ENCODE measurements at places on chromosomes 5 and 9.
A peak's percentile ranks its signal among the peaks of the same experiment; 100 is the strongest.

DNA sequence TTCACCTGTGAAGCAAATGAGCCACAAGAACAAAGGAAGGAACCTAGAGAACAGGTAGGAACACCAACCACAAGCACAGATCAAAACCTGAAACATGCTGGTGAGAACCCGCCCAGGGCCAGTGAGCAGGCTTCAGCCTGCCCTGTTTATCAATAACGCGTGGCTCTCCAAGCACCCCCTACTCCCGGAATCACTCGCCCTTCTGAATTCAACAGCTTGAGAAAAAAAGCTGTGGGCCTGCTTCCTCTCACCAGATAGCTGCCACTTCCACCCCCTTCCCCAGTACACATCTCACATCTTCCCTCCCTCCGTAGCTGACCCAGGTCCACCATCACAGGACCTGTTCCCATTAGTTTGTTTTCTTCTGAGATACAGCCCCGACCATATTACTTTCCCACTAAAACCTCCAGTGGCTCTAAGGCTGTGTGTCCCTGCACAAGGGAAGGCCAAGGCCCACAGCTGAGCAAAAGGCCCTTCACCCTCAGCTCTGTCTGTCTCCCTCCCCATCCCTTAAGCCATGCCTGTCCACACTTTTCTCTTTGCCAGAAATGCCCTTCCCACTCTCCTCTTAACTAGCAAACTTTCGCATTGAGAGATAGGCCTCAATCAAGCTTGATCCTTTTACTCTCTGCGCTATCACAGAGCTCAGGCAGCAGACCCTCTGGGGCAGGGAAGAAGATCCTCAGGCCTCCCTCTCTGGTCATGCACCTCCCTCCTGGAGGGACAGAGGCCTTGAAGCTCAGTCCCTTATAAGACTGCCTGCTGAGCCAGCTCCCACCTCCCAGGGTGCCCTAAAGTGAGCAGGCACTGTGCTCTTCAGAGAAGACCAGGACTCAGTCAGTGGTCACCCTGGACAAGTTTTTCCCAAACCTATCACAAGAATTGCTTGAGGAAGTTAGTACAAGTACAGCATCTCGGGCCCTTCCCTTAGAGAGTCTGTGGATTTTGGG, 30.1 kb downstream of the B4GALT1 start:
- DNase-seq = no peak

DNA sequence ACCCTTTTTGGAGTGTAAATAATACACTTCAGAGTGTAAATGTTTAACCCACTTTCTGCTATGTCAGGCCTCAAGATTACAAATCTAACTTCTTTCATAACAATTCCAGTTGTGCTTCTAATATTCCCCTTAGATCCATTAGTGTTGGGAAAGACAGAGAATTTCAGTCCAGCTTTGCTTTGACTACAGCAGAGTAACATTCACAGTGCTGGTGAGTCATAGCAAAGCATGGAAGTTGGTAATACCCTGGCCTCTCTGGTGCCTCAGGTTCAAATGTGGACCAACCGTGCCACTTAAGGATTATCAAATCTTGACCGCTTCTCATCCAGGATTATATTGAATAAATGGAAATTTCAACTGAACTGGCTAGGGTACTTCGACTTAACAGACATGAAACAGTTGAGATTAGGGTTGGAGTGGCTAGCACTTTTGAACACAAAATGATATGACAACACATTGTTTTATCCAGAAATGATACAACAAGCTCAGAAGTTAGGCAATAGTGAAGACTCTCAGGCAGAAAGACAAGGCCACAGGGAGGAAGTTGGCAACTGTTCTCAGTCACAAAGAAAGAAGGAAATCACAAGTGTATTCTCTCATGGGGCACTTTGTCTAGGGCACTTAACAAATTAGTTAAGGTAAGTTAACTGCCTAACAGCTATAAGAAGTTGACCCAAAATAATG, 24.4 kb upstream of the RASA1 start:
- DNase-seq = no peak

GRCh38 chr5:14226149-14226548, 83.0 kb downstream of the TRIO start:
- DNase-seq = no peak

DNA sequence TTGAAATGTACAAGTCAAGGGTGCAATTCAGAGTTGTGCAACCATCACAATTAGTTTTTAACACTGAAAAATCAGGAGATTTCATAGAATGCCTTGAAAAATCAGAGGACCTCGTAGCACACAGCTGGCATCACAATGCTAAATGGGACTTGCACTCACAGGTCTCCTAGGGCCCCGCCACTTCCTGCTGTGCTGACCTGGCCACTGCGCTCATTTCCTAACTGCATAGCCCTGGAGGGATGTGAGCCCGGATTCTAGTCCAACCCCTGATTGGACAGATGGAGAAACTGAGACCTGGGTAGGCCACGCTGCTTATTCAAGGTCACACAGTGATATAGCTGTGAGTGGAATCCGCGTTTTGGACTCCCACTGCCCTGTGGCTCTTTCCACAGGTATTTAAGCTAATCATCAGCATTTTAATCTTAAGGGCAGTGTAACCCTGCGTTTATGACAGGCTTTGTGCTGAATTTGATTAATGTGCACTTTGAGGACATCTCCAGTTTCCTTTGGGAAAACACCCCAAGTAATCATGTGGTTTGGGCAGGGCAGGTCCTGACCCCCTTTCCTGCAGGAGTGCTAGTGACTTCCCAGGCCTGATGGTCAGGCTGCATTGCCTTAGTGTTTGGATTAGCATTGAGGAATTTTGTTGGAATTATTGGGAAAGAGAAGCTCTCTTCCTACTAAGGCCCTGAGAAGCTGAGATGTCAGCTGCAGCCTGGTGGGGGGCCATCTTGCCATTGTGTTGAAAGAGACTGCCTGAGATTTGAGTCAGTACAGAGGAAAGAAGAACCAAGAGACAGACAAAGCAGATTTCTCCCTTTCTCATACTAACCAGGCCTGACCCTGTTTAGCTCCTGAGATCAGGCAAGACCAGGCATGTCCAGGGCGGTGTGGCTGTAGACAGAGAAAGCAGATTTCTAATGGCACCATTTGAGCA, 36.2 kb downstream of the STC2 start:
- no peak for DNase-seq

GRCh38 chr5:40446910-40447309, 232.8 kb upstream of the PTGER4 start:
- DNase-seq = no peak

DNA sequence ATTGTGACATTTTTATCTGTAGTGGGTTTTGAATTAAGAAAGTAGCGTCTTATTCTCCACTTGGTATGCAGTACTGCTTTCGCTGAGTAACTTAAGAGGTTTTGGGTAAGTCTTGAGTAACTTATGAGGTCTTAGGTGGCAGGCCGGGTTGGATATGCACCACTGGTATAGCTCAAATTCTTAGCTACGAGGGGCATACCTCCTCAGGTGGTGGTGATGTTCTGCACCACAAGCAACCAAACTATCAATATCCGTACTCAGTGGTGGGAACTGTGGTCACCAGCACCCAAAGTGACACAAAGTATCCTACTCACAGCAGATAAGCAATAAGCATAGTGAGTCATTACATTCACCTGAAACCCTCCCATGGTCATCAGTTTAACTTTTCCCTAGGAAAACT, 13.7 kb downstream of the SMC2 start:
- DNase-seq = no peak

GRCh38 chr5:143037071-143037470, 266.9 kb downstream of the ARHGAP26 start:
- DNase-seq = no peak

GRCh38 chr5:83720836-83721537, at the start of gene HAPLN1:
Gene HAPLN1 (minus strand): TSS chr5:83720855. CDS start chr5:83673523, 47,332 bp downstream.
- peak; percentile 67 for DNase-seq

DNA sequence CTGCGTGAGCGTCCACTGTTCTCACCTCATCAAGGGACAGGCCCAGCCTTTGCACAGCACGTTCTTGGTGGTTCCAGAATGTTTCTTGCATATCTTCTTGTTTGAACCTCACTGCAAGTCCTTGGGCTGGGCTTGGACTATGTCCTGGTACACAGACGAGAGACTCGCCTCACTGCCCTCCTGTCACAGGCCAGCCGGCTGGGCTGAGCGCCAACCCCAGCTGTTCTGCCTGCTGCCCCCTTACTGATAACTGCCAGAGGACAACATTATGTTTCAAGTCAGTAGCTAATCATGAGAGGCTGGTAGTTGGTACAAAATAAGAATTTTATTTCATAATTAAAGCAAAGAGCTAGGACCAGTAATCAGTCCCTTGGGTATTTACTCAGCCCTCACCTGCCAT, 52.8 kb upstream of the LRRTM2 start:
- DNase-seq = no peak

DNA sequence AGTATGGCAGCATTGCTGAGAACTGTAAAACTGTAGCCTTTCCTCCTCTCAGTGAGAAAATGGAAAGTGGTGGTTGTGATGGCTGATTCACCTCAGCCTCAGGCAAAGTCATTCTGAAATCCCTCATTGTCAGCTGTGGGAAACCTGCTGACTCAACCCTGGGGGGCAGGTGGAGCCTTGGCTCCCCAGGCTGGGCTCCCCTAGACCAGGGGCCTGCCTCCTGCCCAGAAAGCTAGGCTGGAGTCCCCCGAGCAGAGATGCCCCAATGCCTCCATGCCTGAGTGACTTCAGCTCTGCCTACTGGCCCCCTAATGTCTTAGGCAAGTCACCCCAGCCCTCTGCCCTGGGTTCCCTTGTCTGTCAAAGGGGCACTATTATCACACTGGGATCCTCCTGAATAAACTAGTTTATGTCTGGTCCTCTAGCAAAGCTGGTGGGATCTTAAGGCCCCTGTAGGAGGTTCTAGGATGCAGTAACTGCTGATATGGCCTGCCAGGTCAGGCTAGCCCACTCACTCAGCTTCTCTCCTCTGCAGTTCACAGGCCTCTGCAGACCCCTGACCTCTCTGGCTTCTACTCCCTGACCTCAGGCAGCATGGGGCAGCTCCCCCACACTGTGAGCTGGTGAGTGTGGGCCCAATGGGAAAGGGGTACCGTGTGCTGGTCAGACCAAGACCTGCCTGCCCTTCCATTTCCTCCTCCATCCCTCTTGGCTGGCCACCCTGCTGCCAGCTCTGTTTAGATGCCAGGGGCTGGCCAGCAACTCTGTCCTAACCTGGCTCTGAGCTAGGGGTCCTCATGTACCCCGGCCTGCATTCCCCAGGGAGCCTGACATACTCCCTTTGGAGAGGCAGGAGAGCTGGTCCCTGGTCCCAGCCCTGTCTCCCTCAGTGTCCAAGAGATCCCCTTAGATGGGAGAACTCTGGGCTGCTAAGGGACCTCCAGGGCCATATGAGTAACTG, 24.2 kb downstream of the TCF7 start:
- peak; percentile 35 for DNase-seq

DNA sequence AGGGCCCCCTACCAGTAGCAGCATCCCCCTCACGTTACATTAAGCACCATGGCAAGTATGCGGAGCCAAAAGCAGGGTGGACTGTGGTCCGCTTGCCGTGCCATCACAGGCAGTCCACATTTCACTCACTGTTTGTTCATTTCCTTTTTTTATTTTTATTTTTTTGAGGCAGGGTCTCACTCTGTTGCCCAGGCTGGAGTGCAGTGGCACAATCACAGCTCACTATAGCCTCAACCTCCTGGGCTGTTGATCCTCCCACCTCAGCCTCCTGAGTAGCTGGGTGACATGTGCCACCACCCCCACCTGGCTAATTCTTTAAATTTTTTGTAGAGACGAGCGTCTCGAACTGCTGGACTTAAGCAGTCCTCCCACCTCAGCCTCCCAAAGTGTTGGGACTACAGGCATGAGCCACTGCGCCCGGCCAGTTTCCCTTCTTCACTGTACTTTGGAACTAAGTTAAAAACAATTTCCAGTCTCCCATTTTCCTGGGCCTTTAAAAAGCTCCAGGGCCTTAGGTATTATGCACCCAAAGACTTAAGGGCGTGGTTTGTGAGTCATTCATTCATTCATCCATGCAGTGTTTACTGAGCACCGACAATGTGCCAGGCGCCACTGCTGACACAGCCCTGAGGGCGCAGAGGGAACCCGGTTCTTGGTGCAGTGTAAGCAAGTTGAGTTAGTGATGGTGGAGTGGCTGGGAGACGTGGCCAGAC, 19.9 kb downstream of the PRRX2 start:
- no peak for DNase-seq

DNA sequence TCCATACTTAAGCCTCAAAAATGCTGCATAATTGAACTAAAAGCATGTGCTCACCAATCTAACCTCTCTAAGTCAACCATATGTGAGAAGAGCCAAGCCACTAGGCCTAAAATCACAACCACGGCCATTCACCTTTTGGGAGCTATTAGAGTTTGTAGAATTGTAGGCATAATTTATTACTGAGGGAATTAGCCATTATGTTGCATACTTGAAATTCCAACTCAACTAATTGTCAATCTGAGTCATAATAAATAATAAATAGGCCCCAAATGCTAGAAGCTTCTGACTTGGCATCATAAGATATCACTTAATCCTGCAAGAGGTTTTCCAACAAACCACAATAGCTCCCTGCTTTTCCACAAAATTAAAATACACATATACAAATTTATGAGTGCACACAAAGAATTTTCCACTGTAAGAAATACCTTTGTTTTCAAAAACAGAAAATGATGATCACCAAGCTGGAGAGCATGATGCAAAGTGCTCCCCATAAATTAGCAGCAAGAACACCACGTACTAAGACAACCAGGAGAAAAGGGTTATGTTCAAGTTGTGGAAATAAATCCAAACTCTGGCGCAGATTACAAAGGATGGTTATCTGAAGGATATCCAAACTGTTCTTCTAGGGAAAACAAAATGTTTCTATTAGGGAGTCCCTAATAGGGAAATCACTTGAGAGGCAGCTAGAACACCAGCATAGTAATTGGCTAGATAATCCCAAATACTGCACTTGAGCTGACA, 250.0 kb upstream of the SLC30A5 start:
- no peak for DNase-seq

GRCh38 chr5:19534751-19535150, 453.2 kb downstream of the CDH18 start:
- no peak for DNase-seq

Measured in right forelimb (tissue), 1 donor.